ENCODE measurements at places on chromosomes 16 and 17.

- no peak for DNase-seq
Measured at GRCh38 chr17:68662037-68662432, 60.9 kb upstream of the FAM20A start.

DNA sequence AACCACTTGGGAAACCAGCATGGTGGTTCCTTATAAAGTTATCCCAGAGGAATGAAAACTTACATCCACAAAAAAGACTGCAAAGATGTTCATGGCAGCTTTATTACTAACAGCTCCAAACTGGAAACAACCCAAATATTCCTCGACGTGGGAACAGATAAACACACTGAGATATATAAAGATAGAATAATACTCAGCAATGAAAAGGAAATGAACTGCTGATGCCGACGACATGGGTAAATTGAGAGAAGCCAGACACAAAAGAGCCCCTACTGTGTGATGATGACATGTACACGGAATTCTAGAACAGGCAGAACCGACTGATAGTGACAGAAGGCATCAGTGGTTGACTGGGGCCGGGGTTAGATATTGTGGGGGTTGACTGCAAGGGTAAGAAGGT is 9.7 kb downstream of the PRCD start:
- no peak for DNase-seq

GRCh38 chr16:22220069-22220440 is 14.0 kb downstream of the EEF2K start:
- DNase-seq = no peak

- DNase-seq = no peak
Measured at GRCh38 chr16:10296956-10297340, 88.9 kb upstream of the ATF7IP2 start.

DNA sequence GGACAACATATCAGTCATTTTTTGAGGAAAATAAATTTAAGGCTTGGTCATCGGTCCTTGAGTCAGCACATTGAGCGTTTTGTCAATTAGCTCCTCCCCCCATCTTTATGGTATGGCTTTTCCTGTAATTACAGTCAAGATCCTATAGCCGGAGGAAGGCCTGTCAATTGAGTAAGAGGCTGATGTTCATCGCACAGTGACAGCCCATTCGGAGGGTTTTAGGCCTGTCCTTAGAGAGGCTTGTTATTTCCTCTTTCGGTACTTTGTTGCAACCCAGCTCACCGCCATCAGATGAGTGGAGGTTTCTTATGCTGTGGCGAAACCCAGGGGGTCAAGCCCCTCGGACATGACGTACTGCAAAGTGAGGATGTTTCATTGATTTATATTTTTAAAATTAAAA is 395.2 kb downstream of the WWOX start:
- no peak for DNase-seq
